Upper lobe of left lung (tissue), 6 donors: ENCODE measurements at places on chromosomes 5 and 9. TPM values are rescaled to one million over a fixed set of nuclear protein-coding genes. Genes with fewer than 3 reads are reported as not detected.

- DNase-seq: no peak
Measured at GRCh38 chr5:131220566-131220965, 43.3 kb upstream of the CDC42SE2 start.

ZFAND5 gene
- total RNA-seq: 199 TPM

GRCh38 chr5:72949481-72949880 is 6.4 kb upstream of the FCHO2 start:
- DNase-seq: peak; percentile 73

AQP3 gene
- 329 TPM for total RNA-seq

- DNase-seq: no peak
Measured at GRCh38 chr5:3010953-3011763, 259.7 kb upstream of the IRX2 start.
